CD4-positive, alpha-beta T cell treated with Interleukin-2 at 100 ng/mL for 4 hours (primary cell): ENCODE measurements at places on chromosomes 4 and X.

DNA sequence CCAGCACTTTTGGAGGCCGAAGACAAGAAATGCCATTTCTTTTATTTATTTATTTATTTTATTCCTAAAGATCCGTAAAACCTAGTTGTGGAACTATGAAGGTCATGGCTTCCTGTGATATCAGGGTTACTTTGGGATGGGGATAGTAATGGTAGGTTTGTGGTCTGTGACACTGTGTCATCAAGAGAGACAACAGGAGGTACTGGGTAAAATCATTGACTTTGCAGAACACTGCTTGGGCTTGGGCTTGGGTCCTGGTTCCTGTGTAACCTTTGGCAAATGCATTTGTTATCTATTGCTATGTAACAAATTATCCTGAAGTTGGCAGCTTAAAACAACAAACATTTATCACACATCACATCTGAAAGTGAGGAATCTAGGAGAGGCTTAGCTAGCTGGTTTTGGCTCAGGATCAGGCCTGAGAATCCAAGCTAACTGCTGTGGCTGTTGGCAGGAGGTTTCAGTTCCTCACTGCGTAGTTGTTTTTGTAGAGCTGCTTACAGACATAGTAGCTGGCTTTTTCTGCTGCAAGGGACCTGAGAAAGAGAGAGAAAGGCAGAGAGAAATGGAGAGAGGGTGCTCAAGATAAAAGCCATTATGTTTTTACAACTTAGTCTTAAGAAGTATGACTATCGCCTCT is 576.4 kb upstream of the SLIT2 start:
- no peak for DNase-seq

DNA sequence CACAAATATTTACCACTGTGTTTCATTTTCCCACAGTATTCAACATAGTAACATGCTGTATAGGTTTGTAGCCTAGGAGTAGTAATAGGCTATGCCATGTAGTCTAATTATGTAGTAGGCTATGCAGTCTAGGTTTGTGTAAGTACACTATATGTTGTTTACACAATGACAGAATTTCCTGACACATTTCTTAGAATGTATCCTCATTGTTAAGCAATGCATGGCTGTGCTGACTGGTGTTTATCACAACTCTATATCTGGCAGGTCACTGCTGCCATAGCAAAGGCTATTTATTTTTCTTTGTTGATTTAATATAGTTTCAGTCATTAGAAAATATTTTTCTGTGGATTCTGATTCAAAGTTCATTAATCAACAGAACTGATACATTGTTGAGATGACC is 108.3 kb upstream of the TEX13A start:
- no peak for DNase-seq

DNA sequence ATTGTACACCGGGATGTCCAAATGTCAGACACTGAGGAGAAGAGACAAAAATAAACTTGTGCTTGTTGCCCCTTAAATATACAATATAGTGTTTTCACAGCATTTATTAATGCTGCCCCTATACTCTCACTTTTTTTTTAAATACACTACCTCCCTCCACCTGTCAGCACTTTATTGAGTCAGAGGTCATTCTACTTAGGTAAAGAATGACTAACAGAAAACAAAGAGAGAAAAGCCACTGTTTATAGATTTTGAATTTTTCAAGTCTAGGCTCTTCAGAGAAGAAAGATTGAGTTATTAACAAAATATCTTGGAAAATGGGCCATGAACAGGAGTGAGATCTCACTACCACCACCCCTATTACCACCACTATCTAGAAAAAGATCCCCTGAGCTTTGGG is 58.1 kb downstream of the NIPAL1 start:
- DNase-seq: no peak

- no peak for DNase-seq
Observed at GRCh38 chr4:58081356-58081755, 971.2 kb upstream of the IGFBP7 start.

DNA sequence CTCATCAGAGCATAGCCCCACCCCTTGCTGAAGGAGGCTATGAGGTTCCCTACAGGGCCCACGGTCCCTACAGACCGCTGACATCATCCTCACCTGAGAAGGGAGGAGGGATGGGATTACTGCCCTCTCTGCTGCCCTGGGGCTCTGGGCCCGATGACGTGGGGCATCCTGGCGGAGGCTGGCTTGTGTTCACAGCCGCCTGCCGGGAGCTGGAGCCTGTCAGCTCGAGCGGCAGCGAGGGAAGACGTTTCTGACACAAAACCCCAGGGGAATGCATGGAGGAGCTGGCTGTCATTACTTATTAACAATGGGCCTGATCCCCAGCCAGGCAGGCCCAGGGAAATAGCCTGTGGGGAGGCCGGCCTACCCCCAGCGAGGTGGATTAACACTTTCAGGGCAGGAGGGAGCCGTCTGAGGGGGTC is 106.6 kb upstream of the ATP6AP2 start:
- no peak for DNase-seq

DNA sequence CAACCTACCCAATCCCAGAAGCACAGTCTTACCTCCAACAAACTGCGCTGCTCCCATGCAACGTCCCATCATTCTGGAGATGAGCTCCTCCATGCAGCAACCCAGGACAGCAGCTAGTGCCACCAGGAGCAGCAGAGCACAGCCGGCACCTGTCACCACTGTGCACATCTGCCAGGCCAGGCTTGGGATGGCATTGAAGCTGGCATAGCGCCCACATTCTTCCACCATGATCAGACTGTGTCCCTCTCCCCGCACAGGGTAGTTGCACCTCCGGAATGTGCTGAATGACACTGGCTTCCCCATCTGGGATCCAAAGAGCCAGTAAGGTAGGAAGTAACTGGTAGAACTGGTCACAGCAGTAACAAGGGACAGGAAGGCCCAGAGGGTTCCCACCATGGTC is 8.8 kb downstream of the LHFPL1 start:
- DNase-seq: no peak

DNA sequence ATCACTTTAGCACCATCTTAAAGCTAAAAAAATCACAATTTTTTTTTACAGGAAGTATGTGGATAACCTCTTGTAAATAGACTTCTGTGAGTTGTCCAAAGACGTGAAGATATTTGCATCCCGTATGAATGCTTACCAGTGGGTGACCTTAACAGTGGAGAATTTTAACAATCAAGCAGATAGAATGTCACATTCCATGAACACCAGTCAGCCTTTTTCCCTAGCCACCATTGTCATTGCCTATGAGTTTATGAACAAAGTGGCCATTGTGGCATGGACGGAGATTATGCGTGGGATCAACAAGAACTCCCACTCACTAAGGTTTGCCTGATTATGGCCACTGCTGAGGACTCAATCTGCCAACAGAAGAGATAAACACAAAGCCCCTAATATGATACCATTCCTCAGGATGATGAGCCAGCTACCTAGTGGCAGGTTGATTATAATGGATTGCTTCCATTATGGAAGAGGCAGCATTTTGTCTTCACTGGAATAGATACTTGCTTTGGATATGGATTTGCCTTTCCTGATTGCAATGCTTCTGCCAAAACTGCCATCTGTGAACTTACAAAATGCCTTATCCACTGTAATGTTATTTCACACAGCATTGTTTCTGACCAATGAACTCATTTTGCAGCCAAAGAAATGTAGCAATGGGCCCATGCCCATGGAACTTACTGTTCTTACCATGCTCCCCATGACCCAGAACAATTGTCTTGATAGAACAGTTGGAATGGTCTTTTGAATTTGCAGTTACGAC is 830.9 kb upstream of the NDST4 start:
- DNase-seq: no peak

DNA sequence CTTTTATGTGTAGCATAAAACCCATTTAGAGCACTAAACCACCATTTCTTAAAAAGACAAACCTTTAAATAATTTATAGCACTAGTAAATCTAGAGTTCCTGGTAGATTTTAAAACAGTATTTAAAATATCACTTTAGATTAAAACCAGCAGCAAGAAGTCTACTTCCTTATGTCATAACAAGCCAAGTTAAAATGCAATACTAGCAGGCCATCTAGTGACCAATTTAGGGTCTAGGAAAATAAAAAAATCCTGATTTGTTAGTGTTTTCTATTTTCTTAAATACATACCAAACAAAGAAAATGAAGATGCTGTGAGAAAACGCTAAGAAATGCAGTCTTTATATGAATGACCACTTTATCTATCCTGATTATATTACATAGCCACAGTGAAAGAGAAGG is 53.9 kb downstream of the PAPSS1 start:
- no peak for DNase-seq

GRCh38 chr4:110472583-110473329 is 3.2 kb upstream of the ENPEP start:
- no peak for DNase-seq

GRCh38 chr4:141102367-141102766 is 30.9 kb downstream of the RNF150 start:
- no peak for DNase-seq

DNA sequence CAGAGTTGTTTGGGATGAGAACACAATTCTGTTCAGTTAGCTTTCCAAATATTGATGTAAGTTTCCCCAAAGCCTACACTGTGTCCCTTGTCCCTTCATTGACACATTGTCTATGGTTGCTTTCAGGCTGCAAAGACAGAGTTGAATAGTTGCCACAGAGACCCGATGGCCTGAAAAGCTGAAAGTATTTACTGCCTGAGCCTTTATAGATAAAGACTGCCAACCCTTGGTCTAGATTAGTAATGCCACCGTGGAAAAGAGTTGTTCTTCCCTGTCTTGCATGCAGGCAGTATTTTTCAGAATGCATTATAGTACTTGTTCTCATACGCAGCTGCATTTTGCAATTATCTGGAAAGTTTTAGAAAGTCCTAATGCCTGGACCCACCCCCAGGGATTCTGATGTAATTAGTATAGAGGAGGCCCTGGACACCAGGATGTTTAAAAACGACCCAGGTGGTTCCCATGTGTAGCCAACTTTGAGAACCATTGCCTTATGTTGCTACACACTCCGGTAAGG is 180.8 kb downstream of the FRMPD4 start:
- no peak for DNase-seq
